Brain microvascular endothelial cell (primary cell): ENCODE measurements at places on chromosomes 5 and 9.

DNA sequence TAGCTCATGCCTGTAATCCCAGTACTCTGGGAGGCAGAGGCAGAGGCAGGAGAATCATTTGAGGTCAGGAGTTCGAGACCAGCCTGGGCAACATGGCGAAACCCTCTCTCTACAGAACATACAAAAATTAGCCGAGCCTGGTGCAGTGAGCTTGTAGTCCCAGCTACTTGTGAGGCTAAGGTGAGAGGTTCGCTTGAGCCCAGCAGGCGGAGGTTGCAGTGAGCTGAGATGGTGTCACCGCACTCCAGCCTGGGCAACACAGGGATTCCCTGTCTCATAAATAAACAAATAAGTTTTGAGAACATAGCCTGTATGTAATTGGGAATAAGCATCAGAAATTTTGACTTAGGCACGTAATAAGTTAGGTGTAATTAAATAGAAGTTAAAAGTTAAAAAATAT is 971.7 kb upstream of the COX7C start:
- no peak for DNase-seq

DNA sequence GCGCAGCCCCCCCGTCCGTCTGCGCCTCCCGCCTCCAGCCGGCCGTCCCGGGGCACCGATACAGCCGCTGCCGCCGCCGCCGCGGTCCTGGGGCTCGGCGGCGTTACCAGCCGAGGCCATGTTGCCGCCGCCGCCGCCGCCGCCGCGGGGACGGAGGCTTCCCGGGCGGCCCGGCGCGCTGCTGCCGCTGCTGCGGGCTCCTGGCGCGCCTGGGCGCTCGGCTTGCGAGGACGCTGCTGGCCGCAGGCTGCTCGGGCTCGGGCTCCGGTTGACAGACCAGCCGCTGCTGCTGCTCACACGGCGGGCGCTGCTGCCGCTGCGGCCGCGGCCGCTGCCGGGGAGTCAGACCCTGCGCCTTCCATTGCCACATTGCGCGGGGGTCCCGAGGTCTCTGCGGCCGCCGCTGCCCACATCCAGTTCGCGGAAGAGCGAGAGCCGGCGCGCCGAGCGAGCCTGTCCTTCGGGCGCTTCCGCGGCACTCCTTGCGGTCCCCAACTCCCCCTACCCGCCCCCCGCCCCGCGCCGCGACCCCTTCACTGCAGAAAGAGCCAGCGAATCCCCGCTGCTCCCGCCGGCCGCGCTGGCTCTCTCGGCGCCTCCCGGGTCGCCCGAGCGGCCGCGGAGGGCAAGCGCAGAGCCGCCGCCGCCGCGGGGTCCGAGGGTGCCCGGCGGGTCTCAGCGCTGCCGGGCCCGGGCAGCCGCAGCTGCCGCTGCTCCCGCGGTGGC is 8.4 kb downstream of the PTCH1 start:
- DNase-seq = no peak

GRCh38 chr5:109347252-109347888 is 62.4 kb downstream of the PJA2 start:
- DNase-seq = no peak

DNA sequence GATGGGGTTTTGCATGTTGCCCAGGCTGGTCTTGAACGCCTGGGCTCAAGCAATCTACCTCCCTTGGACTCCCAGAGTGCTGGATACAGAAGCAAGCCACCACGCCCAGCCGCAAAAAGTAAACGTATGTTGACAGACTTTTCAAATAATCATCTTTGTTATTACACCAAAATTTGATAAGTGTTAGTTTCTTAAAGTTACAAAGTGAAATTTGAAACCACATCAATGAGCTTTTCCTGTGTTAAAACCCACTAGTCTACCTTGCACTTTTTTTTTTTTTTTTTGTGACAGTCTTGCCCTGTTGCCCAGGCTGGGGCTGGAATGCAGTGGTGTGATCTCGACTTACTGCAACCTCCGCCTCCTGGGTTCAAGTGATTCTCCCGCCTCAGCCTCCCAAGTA is 29.9 kb downstream of the SPACA9 start:
- no peak for DNase-seq

DNA sequence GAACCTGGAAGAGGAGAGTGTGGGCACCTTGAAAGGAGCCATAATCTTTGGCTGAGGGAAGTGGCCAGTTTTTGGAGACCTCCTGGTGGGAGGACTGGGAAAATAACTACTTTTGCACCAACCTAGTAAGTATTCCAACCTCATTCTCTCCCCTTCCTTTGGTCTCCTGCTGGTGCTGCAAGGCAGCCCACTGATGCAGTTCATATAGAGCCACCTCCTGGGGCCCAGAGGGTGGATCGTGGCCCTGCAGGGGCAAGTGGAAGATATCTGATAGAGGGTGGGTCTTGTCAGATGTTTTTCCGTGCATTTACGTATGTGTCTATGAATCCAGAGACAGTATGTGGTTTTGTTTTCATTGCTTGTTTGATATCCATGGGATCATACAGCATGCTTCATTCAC is 172.8 kb upstream of the PITX1 start:
- DNase-seq = no peak

- DNase-seq = no peak
These were observed 90.6 kb upstream of the MIER3 start for GRCh38 chr5:57042524-57042931.

DNA sequence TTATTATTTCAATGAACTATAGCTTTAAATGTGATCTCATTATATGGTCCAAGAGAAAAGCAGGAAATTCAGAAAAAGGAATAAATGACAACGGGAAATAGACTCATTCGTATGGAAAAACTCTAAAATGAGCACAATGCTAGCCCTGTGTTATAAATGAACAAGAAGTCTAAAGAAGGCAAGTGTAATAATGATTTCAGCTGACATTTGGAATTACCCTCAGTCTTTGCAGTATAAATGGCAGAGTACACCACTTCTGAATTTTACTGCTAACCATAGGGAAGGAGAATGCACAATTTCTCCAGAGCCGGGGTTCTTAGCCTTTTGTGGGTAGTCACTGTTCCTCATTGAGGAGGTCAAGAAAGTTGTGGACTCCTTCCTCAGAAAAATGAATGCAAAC is 93.1 kb downstream of the ANKRD55 start:
- no peak for DNase-seq

GRCh38 chr5:103258957-103259704 is 568 bp downstream of the MACIR start:
- peak; percentile 13 for DNase-seq
